H1 (cell line): ENCODE measurements at places on chromosomes 5 and 9.
A peak's percentile ranks its signal among the peaks of the same experiment; 100 is the strongest.

- no peak for DNase-seq
Measured at GRCh38 chr9:109417585-109418544, 80.2 kb downstream of the PTPN3 start.

GRCh38 chr5:59430066-59430685 lies 463.4 kb downstream of the PDE4D start:
- no peak for DNase-seq

GRCh38 chr5:90949469-90950358 lies 391.1 kb downstream of the ADGRV1 start:
- no peak for DNase-seq

DNA sequence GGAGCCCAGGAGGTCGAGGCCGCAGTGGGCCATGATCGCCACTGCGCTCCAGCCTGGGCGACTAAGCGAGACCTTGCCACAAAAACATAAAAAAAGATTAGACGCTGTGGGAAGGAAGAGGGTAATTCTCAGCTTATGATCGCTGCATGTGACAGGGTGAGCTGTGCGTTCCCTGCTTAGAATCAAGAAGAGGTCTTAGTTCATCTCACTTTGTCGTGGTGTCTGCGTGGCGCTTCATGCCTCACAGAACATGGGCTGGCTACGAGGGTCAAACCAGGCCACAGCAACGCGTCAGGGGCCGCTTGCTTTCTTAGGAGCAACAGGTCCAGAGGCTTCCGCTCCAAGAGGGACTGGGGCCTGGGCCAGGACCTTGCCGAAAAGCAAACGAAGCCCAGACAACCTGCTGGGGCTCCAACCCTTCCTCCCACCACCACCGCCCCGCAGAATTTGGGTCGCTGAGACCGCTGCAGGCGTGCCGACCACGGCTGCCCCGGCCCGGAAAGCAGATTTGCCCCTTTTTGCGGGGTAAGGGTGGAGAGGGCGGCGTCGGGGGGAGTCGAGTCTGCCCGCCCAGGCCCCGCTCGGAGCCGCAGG lies 10.0 kb upstream of the GRIN1 start:
- DNase-seq, result no peak

DNA sequence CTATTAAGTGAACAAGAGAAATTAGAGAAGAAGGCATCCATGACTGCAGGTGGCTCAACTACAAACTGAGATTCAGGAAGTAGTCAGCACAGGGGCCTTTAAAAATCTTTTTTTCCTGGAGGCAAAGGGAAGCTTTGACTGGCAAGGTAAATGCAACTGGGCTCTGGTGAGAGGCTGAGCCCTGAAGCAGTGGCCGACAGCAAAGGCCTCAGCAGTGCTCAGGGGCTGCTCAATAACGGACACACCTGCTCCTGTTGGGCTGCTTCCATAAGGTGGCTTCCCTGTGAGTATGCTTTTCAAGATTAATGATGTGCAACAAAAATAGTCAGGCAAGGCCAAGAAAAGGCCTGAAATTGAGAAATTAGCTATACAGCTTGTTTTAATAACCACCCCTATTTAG lies 134.2 kb upstream of the RGMB start:
- DNase-seq, result no peak

DNA sequence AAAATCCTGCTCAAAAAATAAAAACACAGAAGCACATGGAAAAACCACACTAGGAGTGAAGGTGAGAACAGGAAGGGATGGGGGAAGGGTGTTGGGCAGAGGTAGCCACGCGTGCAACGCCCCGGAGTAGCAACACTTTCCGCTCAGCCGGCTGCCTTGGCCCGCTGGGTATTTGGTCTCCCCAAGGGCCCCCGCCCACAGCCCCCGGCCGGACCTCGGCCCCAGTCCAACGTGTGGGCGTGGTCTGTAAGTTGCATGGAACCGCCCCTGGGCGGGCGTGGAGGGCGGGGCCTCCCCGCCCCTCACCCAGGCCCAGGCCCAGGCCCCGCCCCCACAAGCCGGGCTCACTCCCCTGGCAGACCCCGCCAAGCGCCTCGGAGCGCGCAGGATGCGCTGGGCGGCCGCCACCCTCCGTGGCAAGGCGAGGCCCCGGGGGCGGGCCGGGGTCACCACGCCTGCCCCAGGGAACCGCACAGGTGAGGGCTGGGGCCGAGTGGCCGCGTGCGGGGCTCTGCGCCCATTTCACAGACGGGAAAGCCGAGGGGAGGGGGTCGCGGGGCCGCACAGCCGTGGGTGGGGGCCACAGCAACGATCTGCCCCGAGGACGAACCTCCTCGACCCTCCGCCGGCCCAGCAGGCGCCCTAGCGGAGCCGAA lies at the start of gene SUSD3:
SUSD3 (plus strand) TSS at position 347 of the 656 bp plus-strand sequence; CDS start at position 389, 42 bp downstream.
- peak; percentile 89 for DNase-seq

GRCh38 chr9:87883990-87884389 lies 1.3 kb downstream of the SPATA31E1 start:
- DNase-seq, result no peak

- DNase-seq, result no peak
Measured at GRCh38 chr9:124899845-124900244, 37.9 kb downstream of the ARPC5L start.

DNA sequence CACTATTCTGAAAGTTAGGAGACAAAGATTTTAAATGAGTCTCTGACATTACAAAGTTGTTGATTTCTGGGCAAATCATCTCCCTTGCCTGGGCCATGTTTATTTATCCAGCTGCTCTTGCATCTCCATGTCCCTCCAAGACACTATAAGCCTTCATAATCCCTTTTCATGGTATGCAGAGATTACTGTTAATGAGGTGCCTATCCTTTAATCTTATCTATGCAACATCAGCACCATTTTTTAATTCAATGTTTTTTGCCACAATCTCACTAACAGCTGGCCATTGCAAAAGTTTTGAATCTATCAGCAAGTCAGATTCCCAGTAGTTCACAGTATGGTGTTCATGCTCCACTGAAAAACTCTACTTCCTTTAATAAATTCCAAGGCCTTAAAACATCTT lies 108.5 kb upstream of the PTPRD start:
- DNase-seq, result no peak

DNA sequence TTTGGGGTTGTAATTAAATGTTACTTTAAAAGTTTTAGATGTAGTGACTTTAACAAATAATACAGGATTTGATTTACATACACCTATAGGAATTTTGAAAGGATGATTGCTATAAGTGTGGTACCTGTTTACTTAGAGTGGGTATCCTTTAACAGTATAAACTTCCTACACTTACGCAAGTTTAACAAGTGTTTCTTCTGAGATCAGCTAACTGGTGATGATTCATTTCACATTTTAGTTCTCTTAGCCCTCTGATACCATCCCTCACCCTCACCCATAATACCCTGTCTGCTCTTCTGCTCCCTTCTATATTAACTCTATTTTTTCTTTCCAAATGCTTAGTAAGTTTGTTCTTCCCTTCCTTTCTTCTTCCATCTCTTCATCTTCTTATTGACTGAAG lies 197.9 kb downstream of the GDNF start:
- no peak for DNase-seq

GRCh38 chr5:14483504-14484157 lies 98.0 kb upstream of the OTULINL start:
- no peak for DNase-seq

DNA sequence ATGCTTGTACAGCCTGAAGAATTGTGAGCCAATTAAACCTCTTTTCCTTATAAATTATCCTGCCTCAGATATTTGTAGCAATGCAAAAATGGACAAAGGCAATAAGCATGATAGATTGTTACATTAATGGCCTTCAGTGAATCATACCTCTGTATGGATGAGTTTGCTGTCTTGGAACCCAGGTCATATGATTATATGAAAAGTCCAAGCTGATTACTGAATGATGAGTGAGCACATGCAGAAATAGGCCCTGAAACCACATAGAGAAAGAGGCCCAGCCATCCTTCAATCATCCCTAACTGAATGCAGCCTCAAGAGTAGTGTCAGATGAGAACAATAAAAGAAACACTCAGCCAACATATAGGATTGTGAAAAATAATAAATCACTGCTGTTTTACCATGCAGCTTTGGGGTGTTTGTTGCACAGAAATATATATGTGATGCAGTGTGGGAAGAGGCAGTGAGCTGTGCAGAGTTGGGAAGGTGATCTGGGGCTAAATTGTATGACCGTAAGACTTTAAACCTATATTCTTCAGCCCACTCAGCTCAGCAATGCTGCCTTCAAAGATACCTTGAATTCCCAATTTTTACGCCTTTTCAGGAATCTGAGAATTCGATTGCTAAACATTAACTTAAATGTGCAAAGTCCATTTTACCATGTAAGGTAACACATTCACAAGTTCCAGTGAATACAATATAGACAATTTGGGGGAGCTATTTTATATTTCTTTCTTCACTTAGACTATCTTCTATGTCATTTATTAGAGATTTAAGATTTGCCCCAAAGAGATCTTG lies 36.3 kb upstream of the SHISAL2B start:
- DNase-seq, result no peak

GRCh38 chr9:125630436-125630835 lies 76.6 kb downstream of the MAPKAP1 start:
- no peak for DNase-seq

DNA sequence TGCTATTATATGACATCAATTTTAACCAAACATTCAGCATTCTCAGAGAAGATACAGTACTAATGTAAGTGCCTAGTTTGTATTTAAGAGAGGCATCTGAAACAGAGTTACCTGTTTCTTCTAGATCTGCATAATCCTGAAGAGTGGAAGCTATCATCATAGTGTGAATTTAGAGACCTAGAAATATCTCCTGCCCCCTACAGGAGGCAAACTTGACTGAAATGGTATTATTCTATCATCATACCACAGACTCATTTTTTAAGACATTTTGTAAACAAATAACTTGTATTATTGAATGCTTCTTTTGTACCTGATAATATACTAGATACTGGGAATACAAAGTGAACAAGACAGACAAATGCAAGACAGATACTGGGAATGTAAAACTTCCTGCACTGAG lies 216.8 kb upstream of the RPS23 start:
- DNase-seq, result no peak

GRCh38 chr5:72210888-72211678 lies 103.8 kb downstream of the MAP1B start:
- DNase-seq, result no peak

GRCh38 chr5:3943859-3944258 lies 348.2 kb downstream of the IRX1 start:
- no peak for DNase-seq

DNA sequence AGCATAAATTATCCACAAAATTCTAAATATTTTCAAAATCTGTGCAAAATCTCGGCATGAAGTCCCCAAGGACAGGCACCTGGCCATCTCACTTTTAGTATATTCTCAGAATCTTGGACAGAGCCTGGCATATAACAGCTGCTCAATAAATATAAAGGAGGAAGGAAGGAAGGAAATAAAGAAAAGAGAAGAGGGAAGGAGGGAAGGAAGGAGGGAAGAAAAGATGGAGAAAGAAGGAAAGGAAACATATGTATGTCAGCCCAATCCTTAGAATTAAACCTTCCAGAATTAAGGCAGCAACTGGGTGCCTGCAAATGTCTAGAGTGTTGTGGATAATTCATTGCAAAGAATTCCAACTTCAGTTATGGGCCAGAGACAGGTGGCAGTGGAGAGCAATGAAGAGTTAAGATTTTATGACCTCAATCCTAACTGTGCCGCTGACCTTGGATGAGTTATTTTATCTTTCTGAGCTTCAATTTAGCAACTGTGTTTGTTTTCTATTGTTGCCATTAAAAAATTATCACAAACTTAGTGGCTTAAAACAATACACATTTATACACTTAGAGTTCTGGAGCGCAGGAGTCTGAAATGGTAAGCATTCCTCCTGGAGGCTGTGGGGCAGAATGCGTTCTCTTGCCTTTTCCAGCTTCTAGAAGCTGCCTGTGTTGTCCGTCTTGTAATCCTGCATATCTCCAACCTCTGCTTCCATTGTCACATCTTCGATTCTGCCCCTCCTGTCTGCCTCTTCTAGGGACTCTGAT lies 200.9 kb upstream of the MSX2 start:
- no peak for DNase-seq

- no peak for DNase-seq
Measured at GRCh38 chr9:19464061-19464763, 55.4 kb downstream of the ACER2 start.

- DNase-seq, result no peak
Measured at GRCh38 chr9:134065612-134066419, 2.0 kb downstream of the BRD3 start.

- DNase-seq, result peak; percentile 100
Measured at GRCh38 chr9:86282077-86282978, at the start of gene ISCA1. TSS of gene ISCA1 (minus strand) at chr9:86282538. CDS start at chr9:86282458, 80 bp downstream.

- no peak for DNase-seq
Measured at GRCh38 chr9:121278477-121279261, 10.7 kb downstream of the GSN start.

DNA sequence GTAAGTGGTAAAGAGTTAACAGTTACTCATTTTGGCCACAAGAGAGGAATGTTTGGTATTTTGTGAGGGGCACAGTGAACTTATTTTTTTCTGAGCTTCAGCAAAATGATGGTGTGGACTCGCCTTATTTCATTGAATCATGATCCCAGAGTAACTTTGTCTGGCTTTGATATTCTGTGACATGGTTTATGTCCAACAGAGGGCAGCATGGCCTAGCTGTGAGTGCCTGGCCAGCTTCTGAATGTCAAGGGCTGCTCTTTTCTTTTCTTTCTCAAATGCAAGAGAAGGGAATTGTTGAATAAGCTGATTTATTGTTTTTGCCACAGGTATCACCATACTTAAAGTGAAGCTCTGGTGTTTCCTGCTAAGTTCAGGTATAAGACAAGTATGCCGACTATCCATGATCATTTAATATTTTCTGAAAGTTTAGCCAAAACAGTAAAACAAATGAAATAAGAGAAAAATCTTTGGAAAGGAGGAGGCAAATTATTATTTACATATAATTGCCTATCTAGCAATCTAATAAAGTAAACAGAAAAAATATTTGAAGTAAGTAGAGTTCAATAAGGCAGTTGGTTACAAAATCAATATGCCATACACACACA lies 31.7 kb downstream of the MRPL22 start:
- DNase-seq, result peak; percentile 51

DNA sequence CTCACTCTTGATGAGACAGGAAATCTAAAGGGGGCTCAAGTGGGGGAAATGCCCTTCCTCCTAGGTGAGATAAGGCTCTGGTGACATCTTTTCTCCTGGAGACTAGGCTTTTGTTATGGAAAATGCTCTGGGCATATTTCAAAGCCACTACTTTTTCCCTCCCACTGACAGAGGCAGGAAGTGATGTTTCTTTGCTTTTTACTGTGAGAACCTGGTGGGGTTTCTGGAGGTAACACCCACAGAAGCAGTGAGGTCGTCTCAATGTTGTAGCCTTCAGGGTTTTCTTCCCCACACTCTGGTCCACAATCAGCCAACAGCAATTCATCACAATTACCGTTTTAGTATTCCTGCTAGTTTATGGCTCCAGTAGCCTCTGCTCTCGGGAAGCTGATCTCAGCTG lies 41.4 kb upstream of the FAM240B start:
- DNase-seq, result no peak

GRCh38 chr5:153660919-153661318 lies 170.4 kb downstream of the GRIA1 start:
- no peak for DNase-seq
